ENCODE measurements at places on chromosomes 16 and 17. TPM values are rescaled to one million over a fixed set of nuclear protein-coding genes. Genes with fewer than 3 reads are reported as not detected.
A peak's percentile ranks its signal among the peaks of the same experiment; 100 is the strongest.

The GNG13 gene
- not detected for total RNA-seq

The MIF4GD gene
- total RNA-seq: 48.7 TPM

- no peak for DNase-seq
Observed at GRCh38 chr17:65017207-65017774, 39.2 kb downstream of the GNA13 start.

GRCh38 chr17:79666111-79666510 is 55.3 kb upstream of the RBFOX3 start:
- no peak for DNase-seq

- DNase-seq: no peak
Observed at GRCh38 chr16:19657831-19658230, 60.2 kb downstream of the KNOP1 start.

- no peak for DNase-seq
Observed at GRCh38 chr17:66564992-66565465, 262.6 kb downstream of the PRKCA start.

- DNase-seq: no peak
Observed at GRCh38 chr17:45794840-45795239, 10.7 kb downstream of the CRHR1 start.

DNA sequence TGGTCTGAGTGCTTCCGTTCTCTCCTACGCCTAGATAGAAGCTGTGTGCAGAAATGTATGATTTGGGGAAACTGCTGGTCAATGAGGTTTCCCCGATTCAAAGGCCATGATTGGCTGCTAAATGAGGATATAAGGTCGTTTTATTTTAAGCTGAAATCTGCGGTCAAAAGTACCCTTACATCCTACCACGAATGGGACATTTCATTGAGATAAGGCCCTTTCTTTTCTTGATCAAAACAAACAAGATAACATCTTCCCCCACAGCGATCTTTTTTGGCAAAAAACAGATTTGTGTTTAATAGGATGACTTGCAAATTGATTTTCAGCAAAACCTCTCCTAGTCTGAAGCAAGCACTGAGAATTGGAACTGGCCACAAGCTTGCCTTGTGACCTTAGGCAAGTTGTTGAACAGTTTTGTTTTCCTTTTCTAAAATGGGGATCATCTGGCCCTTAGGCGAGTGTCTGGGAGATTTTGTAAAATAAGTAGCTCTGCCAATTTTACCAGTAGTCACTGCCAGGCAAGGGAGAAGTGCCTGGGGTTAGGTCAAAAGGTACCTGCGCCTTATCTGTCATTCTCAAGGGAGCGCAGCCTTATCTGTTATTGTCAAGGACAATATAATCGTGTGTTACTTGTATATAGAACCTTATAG is 635 bp downstream of the SCPEP1 start:
- DNase-seq: no peak

The ITGAD gene
- not detected for total RNA-seq

The RASL10B gene
- total RNA-seq: 0.71 TPM

The UTS2R gene
- total RNA-seq: 0.14 TPM

The ALOX15B gene
- total RNA-seq: not detected

DNA sequence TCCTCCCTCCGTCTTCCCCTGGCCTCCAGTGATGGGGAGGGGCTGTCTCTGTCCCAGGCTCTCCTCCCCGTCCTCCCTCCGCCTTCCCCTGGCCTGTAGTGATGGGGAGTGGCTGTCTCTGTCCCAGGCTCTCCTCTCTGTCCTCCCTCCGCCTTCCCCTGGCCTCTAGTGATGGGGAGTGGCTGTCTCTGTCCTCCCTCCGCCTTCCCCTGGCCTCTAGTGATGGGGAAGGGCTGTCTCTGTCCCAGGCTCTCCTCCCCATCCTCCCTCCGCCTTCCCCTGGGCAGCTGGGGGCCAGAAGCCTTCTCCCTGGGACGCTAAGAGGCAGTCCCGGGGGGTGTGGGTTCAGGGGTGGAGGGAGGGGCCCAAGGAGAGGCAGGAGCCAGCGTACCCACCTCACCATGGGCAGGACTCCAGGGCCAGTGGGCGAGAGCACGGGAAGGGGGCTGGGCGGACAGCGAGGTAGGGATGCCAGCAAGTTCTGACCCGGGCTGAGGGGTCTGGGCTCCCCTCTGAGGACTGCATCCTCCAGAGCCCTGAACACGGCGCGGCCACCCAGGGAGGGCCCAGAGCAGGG is 14.8 kb downstream of the UTS2R start:
- no peak for DNase-seq

The ANKS4B gene
- total RNA-seq: not detected

DNA sequence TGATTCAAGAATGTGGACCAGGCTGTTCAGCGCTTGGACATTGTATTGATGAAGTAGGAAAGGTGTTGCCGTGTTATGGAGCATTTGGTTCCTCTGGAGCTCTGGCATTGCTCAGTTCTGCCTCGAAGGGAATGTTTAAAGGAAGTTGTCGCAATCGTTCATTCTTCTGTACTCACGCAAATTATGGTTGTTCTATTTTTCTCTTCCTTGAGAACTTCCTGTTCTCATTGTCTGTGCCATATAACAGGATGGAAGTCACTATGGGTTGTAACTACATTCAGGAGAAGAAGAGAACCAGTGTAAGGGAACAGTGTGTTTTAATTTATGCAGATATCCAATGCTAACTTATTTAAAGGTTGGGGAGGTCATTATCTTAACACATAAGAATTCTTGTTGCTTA is 13.0 kb downstream of the PCTP start:
- no peak for DNase-seq

DNA sequence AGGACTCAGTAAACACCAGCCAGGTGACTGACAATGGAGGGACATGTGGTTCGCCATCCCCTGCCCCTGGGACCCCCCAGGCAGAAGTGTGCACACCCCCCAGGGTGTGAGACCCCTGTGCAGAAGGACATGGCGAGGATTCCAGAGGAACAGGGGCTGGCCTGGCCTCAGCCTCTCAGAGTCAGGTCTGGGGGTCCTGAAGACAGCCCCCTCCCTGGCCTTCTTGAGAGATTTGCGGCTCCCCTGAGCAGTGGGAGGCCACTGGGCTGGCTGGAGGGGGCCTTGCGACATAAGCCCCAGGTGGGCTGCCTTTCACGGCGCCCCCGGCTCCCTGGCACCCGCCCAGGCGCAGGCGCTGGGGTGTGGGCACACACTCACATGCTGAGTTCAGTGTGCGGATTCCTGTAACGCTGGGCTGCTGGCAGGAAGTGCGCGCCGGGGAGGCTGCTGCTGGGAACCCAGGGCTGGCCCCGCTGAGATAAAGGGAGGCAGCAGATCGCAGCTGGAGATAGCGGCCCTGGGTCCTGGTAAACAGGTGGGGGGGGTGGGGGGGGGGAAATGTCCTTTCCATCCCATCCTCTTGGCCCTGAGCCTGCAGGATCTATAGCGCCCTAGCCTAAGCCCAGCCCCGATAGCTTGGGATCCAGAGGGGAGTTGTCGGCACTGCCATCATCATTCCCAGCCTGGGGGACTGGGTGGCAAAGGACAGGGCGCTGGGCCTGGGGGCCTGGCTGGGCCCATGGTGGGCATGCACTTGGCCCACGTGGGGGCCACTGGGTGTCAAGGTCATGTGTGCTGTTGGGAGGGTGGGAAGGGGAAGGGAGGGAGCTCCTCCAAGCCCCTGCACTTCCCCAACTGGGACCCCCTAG is 27.1 kb downstream of the TMEM235 start:
- peak; percentile 94 for DNase-seq

DNA sequence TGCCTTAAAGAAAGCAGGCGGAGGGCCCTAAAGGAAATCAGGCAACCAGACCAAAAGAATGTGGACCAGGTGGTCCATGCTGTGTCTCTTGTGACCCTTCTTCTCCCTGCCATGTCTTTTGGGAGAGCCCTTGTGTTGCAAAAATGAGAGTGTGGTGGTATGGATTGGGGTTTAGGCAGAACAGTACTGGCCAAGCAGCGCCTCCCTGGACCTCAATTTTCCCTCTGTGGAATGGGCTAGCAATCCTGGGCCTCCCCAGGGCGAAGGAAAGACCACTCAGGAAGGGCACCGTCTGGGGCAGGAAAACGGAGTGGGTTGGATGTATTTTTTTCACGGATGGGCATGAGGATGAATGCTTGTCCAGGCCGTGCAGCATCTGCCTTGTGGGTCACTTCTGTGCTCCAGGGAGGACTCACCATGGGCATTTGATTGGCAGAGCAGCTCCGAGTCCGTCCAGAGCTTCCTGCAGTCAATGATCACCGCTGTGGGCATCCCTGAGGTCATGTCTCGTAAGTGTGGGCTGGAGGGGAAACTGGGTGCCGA is 7.6 kb upstream of the NLRC5 start:
- DNase-seq: no peak

DNA sequence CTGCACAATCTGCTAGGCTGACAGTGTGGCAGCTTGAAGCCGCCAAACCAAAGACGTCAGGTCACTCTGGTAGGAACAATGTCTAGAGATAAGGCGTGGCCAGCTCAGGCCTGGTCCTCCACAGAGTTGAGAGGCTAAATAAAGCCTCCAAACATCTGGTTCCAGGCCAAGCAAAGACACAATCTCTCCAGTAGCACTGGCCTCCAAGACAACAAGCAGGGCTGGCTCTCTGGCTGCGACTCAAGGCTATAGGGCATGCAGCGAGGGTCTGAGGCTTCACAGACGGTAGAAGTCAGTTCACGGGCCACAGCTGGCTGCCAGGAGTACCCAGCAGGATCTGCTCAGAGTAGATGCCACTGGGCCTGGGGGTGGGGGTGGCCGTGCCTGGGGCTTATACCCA is 75.6 kb downstream of the ABR start:
- DNase-seq: no peak
